ENCODE measurements at places on chromosomes 1 and 21. TPM values are rescaled to one million over a fixed set of nuclear protein-coding genes. Genes with fewer than 3 reads are reported as not detected.

- no peak for DNase-seq
These were observed 3.4 kb downstream of the PLXNA2 start for GRCh38 chr1:208240662-208241355.

DNA sequence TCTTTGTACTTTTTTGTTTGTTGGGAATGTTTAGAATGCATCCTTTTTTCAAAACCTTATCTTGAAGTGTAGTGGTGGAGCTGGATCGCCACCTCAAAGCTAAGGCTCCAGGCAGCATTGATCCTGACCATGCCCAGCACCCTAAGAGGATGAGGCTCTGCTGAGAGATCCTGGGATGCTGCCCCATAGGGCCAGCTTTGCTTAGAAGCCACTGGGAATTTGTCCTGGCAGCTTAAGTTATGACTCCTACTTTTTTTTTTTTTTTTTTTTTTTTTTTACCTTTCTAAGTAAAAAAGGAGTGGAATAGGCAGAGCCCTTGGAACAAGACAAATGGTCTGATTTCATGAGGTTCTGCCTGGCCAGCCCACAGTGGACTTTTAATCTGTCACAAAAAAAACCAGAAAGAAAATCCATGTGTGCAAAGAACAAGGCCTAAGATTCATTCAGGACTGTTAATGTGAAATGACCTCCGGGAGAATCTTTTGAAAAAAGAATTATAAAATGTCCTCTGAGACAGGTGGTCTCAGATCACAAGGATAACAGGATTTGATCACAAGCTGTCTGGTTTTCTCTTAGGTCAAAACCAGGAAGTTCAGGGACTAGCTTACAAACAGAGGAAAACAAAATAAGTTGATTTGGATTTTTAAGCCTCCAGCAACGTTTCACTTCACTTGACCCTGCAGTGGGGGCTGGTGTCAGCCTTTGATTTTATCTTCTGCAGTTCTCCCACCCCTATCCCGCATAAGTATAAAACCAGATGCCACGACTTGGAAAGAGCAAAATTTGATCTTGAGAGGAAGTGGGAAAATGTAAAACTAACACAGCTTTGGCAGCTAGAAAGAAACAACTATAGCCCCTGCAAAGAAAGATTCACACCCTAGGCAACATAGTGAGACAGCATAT, 25.9 kb upstream of the RAP1A start:
- peak; percentile 66 for DNase-seq

The CSF3R gene
- not detected for total RNA-seq

The UBXN10 gene
- not detected for total RNA-seq

DNA sequence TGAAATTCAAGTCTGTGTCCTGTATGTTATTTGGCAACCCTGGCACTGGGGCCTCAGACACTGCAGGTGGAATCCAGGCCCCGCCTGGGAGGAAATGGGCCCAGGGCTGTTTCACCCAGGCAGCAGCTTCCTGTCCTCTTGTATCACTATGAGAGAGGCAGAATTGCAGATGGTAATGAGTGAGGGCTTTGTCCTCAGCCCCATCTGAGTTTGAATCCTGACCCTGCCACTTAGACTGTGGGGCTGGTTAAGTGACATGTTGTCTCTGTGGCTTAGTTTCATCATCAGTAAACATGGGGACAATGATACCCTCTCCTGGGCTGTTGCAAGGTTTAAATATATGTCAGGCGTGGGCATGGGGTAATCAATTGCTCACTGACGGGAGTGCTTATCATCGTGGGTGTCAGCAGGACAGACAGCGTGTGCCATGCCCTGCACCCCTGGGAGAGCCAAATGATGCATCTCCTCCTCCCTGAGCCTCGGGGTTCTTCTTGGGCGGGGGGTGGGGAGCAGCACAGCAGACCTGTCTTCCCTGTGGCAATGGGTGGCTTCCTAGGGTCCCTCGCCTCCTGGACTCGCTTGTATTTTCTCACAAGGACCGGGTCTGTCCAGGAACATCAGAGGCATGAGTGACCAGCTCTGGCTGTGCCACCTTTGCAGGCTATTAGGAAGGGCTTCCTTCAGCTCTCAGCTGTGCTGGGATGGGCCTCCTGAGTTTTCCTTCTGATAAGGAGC, 42.1 kb downstream of the ARHGEF10L start:
- no peak for DNase-seq

The CSDE1 gene
- 808 TPM for total RNA-seq
